NCI-H510A (cell line): ENCODE measurements at places on chromosomes 7 and 10.
A peak's percentile ranks its signal among the peaks of the same experiment; 100 is the strongest.

- DNase-seq = no peak
These were observed 58.5 kb upstream of the UBE3C start for GRCh38 chr7:157080111-157080730.

- no peak for DNase-seq
These were observed 14.3 kb downstream of the MMS19 start for GRCh38 chr10:97483921-97484320.

DNA sequence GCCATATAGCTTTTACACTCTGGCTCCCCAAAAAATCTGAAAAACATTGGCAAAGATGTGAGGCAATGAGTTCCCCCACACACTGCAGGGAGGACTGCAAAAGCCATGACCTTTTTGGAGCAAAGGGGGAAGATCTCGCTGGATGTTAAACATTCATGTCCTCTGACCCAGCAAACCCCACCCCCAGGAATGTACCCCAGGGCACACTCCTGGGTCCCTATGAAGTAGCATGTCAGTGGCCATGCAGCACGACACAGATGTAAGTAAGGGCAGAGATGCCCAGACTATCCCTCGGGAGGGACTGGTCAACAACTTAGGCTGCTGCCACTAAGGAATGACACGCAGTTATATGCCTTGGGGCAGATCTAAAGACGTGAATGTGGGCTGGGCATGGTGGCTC is 100.6 kb downstream of the DLG5 start:
- no peak for DNase-seq

- peak; percentile 48 for DNase-seq
These were observed 89.8 kb upstream of the SAMD8 start for GRCh38 chr10:75021379-75022249.

DNA sequence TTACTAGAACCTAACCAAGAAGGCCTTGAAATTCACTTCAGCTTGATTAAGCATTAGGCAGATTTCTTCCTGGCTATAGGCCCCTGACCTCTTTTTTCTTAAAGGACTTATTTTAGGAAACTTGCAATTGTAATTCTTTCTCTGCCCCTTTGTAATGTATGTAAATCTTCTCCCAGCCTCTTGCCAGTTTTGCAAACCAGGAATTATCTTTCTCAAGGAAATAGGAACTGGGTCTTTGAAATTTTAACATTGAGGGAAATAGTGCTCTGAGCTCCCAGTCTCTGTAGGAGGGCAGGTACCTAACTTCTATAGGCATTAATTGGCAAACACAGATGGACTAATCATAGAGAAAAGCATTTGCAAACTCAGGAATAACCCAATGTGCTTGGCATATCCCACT is 342.7 kb downstream of the THSD7A start:
- DNase-seq = no peak

GRCh38 chr10:12943425-12943824 is 58.1 kb downstream of the CCDC3 start:
- DNase-seq = no peak

GRCh38 chr7:112504093-112504695 is 23.4 kb downstream of the LSMEM1 start:
- DNase-seq = no peak

- DNase-seq = peak; percentile 31
These were observed 18.3 kb downstream of the VWDE start for GRCh38 chr7:12385364-12385786.

- DNase-seq = no peak
These were observed 36.0 kb upstream of the KCNMA1 start for GRCh38 chr10:77673515-77674140.

- DNase-seq = no peak
These were observed 89.6 kb downstream of the ATXN7L1 start for GRCh38 chr7:105786520-105787470.

DNA sequence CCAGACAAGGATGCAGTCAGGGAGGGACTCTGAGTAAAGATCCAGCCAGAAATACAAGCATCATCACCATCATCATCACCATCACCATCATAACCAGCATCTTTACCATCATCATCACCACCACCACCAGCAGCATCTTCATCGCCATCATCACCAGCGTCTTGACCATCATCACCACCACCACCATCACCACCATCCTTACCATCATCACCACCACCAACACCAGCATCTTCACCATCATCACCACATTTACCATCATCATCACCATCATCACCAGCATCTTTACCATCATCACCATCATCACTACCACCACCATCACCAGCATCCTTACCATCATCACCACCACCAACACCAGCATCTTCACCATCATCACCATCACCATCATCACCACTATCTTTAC is 44.1 kb upstream of the CPXM2 start:
- no peak for DNase-seq

DNA sequence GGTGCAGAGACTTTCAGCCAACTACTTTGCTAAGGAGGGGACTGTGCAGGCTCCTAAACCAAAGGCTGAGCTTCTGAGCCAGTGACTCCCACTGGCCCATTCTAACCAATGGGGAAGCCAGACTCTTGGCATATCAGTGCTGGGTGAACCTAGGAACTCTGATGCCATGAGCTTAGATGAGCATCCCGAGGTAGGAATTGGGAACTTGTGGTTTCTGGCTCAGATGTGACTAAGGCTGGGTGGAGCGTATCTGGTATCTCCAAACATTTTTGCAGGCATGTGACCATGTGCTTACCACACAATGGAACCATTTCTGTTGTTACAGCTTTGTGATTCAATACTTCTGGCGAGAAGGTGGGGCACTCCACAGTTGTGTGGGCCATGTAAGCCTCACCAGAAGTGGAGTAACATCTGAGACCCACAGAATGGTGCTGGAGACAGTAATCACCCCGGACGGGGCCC is 2.5 kb upstream of the AVPI1 start:
- no peak for DNase-seq

DNA sequence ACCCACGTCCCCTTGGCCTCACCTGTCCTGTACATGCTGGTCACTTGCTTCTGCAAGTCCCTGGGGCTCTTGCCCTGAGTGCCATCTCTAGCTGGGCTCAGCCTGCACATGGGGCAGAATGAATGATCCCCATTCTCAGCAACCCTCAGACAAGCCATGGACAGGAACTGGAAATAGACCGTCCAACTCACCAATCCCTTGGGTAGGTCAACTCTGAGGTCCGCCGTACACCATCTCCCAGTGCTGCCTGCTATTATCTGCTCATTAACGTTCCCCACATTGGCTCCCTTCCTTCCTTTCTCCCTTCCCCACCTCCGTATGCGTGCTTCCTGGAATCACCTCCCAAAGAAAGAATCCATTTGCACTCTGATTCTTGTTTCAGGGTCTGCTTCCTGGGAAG is 335.0 kb downstream of the SFMBT2 start:
- no peak for DNase-seq
